ENCODE measurements at places on chromosomes 2 and 18.

DNA sequence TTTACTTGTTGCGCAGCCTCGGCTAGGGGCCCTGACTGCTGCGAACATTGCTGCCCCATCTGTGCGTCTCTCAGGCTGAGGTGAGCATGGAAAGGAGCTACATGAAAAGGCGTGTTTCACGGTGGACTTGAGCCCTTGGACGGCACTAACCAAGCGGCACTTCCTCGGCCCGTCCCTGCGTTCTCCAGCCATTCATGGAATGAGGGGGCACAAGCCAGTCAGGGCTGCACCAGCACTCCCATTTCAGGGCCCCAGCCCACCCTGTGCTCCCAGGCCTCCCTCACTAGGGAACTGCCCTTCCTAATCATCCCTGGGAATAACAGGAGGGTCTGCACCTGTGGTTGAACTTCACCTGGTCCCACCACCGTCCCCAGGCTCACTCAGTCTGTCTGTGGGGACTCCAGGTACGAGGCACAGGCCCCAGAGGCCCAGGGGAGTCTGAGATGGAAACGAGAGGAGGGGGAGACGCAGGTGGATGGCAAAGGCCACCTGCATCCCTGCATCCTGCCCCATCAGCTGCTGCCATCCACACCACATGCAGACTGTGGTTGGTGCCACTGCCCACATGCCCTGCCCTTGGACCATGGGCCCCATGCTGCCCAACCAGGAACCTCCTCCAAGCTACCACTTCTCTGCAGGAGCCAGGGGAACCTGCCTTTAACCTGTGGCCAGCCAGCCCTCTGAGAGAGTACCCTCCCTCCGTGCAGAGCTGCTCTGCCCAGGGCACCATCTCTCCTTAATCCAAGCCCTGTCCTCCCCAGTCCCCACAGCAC is 99.7 kb downstream of the EIPR1 start:
- DNase-seq = no peak

- no peak for DNase-seq
These were observed 23.2 kb upstream of the GREB1L start for GRCh38 chr18:21218862-21219261.

GRCh38 chr2:221780281-221780688 is 208.2 kb upstream of the EPHA4 start:
- no peak for DNase-seq

DNA sequence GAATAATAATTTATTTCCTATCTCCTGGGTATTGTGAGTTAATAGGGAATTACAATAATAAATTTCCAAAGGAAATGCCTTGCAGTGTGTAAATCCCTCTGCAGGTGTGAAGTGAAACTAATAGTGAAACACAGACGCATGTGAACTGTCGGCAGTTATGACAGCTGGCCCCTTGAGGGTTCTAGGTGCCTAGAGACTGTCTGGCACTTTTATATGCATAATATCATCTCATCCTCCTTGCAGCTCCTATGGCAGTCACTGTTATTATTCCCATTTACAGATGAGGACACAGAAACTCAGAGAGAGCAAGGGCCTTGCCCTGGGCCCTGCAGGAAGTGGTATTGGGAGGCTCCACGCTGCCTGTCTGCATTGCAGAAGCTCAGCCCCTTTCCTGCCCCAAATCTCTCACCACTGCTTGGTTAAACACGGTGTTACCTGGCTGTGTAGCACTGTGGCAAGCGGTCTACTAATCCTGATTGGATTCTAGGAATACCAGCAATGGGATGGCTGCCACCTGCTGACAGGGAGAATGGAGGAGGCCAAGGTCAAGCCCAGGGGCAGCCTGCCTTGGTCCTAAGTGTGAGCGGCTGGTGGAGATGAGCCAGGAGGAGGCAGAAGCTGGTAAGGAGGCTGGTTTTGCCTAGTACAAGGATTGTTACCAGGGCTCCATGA is 32.8 kb upstream of the ACKR3 start:
- no peak for DNase-seq

DNA sequence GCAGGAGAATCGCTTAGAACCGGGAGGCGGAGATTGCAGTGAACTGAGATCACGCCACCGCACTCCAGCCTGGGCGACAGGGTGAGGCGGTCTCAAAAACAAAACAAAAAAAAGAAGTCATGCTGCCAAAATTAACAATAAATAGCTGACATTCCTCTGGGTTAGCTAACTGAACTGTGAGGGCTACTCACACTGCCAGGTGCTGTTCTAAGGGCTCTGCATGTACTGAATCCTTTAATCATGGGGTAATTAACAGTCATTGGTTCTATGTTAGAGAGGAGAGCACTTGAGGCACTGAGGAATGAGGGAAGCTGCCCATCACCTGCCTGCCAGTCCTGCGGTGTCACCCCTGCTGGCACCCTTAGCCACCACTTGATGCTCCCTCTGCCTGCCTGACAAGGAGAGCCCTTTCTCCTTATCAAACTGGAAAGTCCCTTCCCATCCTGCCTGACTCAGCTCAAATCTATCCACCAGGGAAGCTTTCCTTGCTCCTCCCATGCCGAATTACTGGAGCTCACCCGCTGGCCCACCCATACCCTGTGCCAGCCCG is 73.0 kb upstream of the RIOK3 start:
- DNase-seq = no peak
